CD4-positive, alpha-beta memory T cell (primary cell): ENCODE measurements at places on chromosomes 3 and 15.

DNA sequence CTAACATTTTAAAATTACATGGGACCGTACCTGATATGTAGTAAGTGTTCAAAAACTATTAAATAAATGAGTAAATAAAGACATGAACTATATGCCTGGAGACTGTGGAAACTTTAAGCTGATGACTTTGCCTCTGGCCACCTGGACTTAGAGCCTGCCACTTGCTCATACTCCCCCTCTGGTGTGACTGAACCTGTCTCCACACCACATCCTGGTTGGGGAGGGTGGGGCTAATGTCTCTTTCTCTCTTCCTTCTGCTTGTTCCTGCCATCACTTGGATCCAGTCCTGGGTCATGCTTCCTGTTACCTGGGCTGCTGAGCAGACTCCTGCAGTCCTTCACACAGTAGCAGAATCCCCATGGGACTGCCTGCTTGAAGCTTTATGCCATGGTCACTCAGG, 8.2 kb upstream of the TMEM158 start:
- no peak for DNase-seq
- no peaks in the 10 kb centered on the region for H3K4me1 ChIP-seq

GRCh38 chr15:62071711-62072308, 5.0 kb downstream of the C2CD4A start:
- H3K4me1 ChIP-seq: peaks cover 14% of the 10 kb centered on the region
- DNase-seq: peak; percentile 40
- H3K36me3 ChIP-seq: no peaks in the 10 kb centered on the region
- no peak overlapping the region for H3K4me3 ChIP-seq
- no peak overlapping the region for H3K27ac ChIP-seq

- H3K4me1 ChIP-seq: peaks cover 28% of the 10 kb centered on the region
- DNase-seq: peak; percentile 59
- H3K4me3 ChIP-seq: peak overlapping the region; percentile 79
- peaks cover 31% of the 10 kb centered on the region for H3K36me3 ChIP-seq
- H3K27me3 ChIP-seq: no peaks in the 10 kb centered on the region
- H3K27ac ChIP-seq: peak overlapping the region; percentile 99
Observed at GRCh38 chr15:44710236-44711095, 657 bp downstream of the PATL2 start.

DNA sequence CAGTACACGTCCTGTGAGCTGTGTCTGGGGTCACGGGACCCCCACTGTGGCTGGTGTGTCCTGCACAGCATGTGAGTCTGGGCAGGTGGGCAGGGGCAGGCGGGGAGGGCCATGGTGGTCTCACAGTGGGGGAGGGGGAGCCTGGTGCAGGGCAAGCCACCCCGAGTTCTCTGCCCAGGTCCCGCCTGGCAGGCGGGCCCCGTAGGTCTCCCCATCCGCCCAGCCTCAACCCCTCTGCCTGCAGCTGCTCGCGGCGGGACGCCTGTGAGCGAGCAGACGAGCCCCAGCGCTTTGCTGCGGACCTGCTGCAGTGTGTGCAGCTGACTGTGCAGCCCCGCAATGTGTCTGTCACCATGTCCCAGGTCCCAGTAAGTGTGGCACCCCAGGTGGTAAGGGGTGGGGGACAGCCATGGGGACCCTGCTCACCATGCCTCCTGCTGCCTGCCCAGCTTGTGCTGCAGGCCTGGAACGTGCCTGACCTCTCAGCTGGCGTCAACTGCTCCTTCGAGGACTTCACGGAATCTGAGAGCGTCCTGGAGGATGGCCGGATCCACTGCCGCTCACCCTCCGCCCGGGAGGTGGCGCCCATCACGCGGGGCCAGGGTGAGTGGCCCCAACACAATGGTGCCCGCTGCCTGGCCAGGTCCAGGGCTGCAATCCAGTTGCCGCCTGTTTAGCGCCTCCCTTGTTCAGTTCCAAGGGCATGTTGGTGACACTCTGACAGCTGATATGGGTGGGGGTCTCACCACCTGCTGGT, 21.9 kb downstream of the PLXNA1 start:
- no peaks in the 10 kb centered on the region for H3K36me3 ChIP-seq
- no peak for DNase-seq
- no peaks in the 10 kb centered on the region for H3K4me1 ChIP-seq
- H3K27ac ChIP-seq: no peak overlapping the region
- H3K4me3 ChIP-seq: no peak overlapping the region
- no peaks in the 10 kb centered on the region for H3K27me3 ChIP-seq

GRCh38 chr3:37219266-37219665, 44.9 kb upstream of the LRRFIP2 start:
- H3K27ac ChIP-seq: no peak overlapping the region
- no peak overlapping the region for H3K4me3 ChIP-seq
- H3K36me3 ChIP-seq: no peaks in the 10 kb centered on the region
- H3K27me3 ChIP-seq: no peaks in the 10 kb centered on the region
- peaks cover 60% of the 10 kb centered on the region for H3K4me1 ChIP-seq

DNA sequence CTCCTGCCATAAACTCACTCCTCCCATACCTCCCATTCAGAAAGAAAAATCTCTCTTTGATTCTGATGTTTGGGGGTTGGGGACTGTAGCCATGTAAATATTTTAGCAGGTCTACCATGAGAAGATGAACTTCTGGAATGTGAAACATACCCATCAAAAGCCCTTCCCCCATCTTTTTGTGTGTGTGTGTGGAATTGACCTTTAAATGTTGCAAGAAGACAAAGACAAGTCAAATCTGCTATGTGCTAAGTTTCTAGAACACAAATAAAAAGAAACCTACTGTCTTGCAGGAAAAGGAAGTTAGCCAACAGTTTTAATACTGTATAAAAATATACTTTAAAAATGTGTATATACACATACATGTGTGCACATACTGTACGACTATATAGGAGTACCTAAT, 29.7 kb upstream of the USP50 start:
- no peaks in the 10 kb centered on the region for H3K4me1 ChIP-seq
- H3K36me3 ChIP-seq: peaks cover 20% of the 10 kb centered on the region
- no peak for DNase-seq
